ENCODE measurements at places on chromosomes 6 and 20.
A peak's percentile ranks its signal among the peaks of the same experiment; 100 is the strongest.

GRCh38 chr6:137904822-137905617 lies 38.0 kb downstream of the TNFAIP3 start:
- peak; percentile 64 for DNase-seq

DNA sequence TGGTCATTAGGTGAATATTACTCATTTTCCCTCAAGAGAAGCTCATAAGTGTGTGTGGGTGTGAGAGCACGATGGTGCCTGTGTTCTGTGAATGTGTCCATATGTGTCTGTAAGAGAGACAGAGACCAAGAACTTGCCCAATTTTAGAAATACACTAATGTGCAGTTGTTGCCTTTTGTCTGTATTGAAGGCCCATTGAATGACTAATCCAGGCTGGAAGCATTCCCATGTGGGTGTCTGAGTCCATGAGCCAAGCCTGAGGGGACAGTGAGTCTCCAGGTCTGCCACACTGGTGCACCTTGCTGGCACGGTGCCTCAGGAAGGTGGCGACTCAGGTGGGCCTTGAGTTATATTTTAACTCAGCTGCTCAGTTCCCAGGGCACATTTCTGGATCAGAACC lies 25.5 kb upstream of the ASXL1 start:
- DNase-seq: peak; percentile 40

- no peak for DNase-seq
Measured at GRCh38 chr20:3222635-3223600, 13.6 kb downstream of the ITPA start.

DNA sequence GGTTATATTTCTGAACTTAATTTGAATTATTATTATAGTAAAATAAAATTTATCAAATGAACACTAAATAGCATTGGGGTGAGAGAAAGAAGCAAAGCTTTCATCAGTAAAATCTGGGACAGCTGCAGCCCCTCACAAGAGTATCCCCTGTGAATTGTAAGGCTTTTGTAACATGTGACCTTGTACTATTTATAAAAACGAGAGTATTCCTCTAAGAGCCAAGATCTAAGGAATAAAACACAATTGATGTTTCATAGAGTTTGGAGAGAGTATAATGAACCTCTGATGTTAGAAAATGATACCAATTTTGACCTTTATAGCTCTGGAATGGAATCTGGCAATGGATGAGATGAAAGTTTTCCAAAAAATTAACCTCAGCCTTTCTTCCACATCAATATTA lies 617.2 kb upstream of the ID4 start:
- DNase-seq: no peak

GRCh38 chr6:47323321-47323720 lies 13.6 kb upstream of the TNFRSF21 start:
- DNase-seq: no peak
